NCI-H524 treated with DMSO at 0.1 percent for 48 hours (cell line): ENCODE measurements at places on chromosomes 11 and 22.

GRCh38 chr11:107293677-107294344, 163.8 kb downstream of the CWF19L2 start:
- no peak for DNase-seq

DNA sequence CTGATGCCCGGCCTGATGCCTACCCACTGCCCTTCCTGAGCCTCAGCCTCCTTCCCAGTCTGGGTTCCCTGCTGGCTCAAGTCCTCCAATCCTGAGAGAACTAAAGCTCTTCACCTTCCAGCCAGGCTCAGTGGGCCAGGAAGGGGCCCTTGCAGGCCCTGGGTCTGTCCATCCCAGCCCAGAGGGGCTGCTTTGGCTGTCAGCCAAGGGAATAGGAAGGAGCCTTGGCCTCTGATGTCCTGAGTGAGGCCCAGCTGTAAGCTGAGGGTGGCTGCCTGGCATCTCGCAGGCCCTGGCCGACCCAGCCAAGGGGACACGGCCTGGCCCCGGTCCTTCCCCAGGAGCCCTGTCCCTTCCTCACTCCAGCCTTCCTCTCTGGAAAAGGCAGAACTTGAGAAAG, 83.4 kb downstream of the DHCR7 start:
- DNase-seq: no peak

DNA sequence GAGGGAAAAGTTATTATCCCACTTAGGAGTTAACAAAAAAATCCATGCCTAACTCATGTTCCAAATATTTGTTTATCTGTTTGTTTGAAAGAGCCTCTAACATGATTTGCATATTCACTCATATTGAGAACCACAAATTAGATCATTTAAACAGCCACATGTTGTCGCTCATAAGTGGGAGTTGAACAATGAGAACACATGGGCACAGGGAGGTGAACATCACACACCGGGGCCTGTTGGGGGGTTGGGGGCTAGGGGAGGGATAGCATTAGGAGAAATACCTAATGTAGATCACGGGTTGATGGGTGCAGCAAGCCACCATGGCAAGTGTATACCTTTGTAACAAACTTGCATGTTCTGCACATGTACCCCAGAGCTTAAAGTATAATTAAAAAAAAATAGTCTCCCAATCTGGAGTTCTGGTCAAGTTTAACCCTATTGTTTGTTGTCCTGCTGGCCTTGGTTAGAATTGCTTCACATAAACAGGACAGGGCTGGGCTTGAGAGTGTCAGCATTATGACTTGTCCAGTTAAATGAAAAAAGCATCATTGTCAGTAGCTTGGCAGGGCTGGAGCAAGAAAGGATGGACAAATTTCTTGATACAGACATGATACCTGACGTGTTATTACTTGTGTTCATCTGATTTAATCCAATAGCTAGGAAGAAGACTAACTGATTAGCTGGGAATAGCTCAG, 57.8 kb upstream of the PSMA1 start:
- no peak for DNase-seq

DNA sequence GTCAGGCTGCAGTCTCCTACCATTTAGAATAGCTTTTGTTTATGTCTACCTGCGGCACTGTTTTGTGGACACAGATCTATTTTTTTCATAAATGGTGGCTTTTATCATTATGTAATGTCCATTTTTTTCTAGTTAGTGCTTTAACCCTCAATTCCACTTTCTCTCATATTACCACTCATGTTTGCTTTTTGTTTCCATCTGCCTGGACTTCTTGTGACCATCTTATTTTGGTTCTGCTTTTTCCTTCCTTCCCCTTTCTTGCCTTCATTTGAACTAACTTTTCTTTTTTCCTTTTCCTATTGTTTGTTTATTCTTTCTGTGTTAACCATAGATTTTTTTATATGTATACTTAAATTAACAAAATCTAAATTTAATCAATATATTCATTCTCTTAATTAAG, 98.5 kb upstream of the SLC22A12 start:
- no peak for DNase-seq

GRCh38 chr11:133832991-133833897, 12.1 kb downstream of the SPATA19 start:
- no peak for DNase-seq

- DNase-seq: no peak
Measured at GRCh38 chr11:121839781-121840180, 276.2 kb downstream of the BLID start.

DNA sequence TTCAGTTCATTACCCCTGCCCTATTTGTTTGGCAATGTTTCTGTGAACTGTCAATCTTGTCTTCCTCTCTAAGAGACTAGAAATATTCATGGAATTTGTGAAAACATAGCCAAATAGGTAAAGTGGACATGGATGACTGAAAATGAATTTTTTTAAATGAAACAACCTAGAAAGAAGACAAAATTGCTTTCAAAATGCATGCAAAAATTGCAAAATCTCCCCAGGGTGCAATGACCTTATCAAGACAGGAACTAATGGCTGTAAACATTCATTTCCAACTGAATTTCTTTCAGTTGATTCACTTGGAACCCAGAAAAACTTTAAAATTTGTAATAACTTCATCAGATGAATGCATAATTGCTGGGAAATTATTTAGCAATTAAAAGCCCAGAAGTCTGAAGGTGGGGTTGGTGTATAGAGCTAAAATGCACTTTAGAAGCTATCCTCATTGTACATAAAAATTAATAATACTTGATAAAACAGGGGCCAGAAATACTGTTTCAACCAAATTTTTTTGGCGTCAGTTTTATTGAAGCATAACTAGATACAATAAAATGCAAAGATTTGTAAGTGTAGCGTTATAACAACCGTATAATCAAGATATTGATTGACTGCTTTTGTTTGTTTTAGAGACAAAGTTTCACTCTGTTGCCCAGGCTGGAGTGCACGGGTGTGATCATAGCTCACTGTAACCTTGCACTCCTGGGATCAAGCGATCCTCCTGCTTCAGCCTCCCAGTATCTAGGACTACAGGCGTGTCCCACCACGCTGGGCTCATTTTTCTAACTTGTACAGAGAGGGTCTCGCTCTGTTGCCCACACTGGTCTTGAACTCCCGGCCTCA, 27.6 kb upstream of the SLC35C1 start:
- no peak for DNase-seq

DNA sequence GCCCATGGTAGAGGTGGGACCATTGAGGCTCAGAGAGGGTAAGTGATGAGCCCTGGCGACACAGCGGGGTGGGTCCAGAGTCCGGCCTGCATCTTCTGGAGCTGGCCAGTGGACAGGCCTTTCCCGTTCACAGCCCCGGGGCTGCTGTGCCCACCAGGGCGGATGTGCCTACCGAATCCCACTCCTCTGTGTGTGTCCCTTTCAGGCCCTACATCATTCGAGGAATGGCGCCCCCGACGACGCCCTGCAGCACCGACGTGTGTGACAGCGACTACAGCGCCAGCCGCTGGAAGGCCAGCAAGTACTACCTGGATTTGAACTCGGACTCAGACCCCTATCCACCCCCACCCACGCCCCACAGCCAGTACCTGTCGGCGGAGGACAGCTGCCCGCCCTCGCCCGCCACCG, 11.9 kb upstream of the PPP6R3 start:
- no peak for DNase-seq
